ENCODE measurements at places on chromosomes 3 and 15.

DNA sequence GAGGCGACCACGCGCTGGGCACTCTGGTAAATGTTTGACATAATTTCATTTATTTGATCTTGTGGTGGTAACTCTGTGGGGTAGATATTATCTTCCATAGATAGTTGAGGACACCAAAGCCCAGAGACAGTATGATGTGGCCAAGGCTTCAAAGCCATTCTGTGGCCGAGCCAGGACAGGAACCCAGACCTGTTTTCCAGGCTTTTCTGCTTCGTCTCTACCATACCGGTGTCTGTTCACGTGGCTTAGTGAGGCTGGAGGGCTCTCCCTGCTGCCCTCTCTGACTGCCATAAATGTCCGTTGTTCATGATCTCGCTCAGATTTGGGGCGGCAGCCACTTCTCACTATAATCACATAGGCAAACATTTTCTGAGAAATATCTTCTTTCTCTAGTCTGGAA lies 134.7 kb downstream of the PEX5L start:
- DNase-seq: no peak

- DNase-seq: no peak
Measured at GRCh38 chr3:178103140-178103539, 433.1 kb upstream of the KCNMB2 start.

DNA sequence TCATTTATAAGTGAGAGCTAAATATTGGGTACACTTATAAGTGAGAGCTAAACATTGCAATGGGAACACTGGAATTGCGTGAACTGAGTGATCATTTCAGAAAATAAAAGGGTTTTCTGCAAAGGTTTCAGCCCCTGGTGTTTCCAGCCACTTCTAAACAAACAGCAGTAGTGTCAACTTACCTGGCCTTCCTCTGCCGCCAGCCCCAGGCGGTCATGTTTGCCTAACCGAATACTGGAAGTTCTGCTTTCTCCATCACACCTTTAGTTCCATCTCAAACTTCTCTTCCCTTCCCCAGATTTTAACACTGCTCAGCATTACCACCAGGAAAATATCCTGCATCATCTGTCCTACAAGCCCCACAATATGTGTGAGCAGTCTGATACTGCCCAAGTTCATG lies 58.6 kb downstream of the MRPL3 start:
- DNase-seq: no peak

GRCh38 chr3:123664753-123665152 lies 79.9 kb upstream of the HACD2 start:
- DNase-seq: no peak

DNA sequence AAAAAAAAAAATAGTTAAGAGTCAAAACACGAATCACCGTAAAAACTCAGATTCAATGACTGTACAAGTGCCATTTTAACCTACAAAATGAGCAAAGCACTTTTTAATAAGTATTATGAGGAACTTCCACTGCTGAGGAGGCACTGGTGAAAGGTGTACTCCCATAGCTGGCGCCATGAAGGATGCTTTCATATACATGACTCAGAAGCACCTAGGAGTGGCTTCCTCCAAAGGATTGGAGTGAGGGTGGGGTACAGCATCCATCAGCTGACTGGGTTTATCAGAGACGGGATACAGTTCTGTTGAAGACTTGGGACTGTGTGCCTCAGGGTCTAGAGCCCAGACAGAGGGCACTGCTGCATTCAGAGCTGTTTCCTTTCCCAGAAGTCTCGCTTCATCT lies 60.9 kb upstream of the MEX3B start:
- DNase-seq: no peak

DNA sequence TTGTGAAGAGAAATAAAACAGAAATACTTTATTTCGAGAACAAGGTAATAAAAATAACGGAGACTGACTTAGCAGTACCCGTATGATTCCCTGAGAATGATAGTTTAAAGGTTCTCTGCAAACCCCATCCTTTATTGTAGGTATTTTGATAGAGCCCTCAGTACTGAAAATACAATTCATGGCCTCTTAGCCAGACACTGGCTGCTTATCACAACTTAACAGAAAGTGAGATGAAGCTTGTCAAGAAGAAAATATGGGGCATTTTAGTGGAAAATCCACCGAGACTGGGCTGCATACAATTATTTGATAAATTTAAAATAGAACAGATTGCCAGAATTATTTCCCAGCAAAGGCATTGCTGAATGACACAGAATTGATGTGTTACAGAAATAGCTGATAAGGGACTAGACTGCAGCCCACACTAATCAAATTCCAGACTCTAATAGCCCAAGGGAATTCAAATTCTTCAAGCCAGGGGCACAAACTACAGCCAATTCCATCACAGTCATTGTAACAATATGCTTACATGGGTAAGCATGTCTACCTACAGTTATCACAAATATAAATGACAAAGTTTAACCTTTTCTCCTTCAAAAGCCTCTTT lies 521.9 kb downstream of the PLOD2 start:
- DNase-seq: no peak

- DNase-seq: no peak
Measured at GRCh38 chr3:5677555-5677954, 490.0 kb downstream of the EDEM1 start.

DNA sequence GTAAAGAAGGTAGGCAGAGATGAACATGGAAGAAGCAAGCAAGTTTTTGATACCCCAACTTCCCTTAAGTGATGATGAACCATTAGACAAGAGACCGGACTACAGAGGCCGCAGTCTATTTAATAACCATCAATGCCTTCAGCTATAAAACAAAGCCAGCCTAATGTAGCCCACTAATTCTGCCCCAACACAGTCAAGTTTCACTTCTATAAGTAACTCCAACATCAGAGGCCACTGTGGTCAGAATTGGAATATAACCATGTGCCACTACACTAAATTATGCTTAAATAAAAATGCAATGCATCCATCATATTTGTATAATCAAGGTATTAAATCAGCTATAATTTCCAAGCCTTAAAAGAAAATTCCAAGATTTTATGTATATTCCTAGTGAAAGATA lies 234.7 kb downstream of the FOXP1 start:
- no peak for DNase-seq

DNA sequence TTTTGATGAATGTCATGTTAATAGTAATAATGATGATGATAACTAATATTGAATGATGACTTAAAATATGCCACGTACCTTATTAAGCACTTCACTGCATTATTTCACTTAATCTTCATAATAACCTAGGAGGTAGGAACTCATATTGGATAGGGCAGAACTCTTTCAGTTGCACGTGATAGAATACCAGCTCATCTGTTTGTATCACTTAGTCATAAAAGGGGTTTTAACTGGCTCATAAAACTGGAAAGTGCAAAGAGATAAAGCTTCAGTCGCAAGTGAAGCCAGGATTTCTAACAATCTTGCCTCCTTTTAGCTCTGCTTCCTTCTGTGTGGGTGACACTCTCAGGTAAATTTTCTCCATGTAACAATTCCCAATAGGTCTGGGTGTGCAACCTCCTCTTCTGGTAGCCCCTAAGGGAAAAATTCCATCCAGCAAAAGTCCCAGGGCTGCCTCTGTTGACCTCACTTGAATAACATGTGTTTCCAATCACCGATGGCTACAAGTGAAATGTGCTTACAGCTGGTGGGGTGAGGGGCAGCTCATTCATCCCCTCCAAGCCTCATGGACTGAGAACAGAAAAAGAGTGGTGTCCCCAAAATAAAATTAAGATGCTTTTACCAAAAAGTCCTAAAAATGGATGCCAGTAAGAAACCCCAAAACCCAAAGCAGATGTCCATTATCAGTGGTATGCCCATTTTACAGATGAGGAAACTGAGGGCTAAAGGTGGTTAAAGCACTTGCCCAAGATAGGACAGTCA lies 9.3 kb downstream of the GXYLT2 start:
- no peak for DNase-seq

DNA sequence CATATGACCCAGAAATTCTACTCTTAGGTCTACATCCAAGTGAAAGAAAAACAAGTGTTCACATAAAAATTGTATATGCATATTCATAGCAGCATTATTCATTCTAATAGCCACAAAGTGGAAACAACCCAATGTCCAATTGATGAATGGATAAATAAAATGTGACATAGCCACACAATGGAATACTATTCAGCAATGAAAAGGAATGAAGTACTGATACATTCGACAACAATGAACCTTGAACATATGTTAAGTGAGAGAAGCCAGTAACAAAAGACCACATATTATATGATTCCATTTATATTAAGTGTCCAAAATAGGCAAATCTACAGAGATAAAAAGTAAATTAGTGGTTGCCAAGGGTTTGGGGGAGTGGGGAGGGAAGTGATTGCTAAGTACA lies 70.2 kb upstream of the ACTC1 start:
- no peak for DNase-seq

DNA sequence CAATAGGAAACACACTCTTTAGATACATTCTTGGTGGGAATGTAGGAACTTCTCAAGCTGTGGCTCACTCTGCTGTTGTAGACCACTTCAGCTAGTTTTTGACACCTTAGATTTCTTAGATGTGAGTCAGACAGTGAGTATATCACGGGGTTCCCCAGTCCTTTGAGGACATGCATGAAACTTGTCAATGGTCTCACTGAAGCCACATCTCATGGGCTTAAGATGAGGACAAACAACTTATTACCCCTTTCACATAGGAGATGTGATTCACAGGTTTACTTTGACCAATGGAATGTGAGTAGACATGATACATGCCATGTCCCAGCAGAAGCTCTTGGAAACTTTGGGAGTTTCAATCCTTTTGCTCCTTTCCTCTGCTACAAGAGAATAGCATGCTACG lies 325.5 kb downstream of the CHST2 start:
- DNase-seq: no peak

GRCh38 chr3:58681863-58682262 lies 15.3 kb upstream of the FAM3D start:
- no peak for DNase-seq

DNA sequence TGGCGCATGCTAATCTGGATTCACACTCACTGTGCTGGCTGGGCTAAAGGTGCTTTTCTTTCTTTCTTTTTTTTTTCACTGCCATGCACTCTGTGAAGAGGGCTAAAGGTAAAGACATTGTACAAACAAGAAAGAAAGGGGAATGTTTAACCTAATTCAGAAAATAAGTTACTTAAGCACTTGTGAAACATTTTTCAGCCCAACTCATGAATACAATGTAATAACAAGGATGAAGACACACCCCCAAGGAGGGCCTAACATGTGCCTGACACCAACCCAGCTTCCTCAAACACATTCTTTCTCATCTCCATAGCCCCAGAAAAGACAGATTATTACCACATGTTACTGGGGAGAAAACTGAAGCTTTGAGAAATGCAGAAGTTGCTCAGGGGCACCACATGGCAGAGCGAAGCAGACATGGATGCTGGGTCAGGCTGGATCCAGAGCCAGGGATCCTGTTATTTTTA lies 5.7 kb downstream of the STIMATE start:
- no peak for DNase-seq

DNA sequence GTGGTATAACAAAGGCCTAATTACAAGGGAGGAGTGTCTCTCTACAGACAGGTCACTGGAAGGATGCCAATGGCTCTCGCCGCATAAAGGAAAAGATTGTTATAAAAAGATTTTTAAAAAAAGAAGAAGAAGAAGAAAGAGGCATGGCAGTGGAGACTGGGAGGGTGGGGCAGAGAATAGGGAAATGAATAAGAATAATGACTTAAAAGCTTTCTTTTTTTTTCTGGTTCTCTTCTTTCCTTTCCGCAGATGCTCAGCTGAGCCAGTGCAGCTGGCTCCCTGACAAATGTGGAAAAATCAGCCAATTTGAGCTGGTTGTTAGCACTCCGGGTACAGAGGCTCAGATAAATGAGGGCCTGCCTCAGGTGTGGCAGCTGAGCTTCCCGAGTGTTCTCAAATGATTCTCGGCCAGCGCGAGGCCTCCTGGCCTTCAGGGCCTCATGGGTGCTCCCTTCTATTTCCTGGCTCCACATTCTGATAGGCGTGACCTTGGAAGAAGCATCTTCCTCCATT lies 234.1 kb downstream of the RORA start:
- DNase-seq: no peak
